Small intestine (tissue), 16 donors: ENCODE measurements at places on chromosomes 3 and 15. TPM values are rescaled to one million over a fixed set of nuclear protein-coding genes. Genes with fewer than 3 reads are reported as not detected.
A peak's percentile ranks its signal among the peaks of the same experiment; 100 is the strongest.

Gene DIS3L
- 10.5 TPM for polyA plus RNA-seq

DNA sequence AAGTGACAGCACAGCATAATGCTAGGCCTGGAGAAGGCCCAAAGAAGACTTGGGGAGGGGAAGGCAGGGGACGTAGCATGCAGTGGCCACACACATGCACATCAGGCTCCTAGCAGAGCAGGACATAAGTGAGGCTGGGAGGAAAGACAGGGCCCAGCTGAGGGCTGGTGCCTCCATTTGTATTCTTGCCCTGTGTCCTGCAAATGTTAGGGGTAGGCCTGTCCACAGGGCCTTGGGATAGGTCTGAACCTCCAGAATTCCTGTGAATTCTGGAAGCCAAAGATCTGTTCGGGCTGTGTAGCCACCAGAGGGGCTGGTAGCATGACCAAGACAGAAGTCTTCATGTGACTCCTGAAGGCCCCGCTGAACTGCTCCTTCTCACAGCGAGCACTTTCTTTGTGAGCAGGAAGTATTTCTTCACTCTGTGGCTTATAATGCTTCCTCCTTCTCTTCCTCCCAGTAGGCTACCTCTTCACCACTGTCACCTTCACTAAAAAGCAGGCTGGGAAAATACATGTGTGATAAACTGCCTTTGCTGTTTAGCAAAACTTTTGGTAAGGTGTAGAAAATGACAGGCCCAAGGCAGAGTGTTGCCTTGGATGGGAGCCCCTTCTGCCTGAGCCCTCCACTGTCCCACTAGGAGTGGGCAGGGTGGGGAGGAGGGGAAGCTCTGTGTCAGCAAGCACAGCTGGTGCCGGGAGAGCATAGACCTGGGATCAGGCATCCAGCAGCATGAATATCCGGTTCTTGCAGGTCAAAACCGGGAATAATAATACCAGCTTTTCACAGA lies 8.4 kb downstream of the CERS3 start:
- DNase-seq = no peak

Gene CPLX3
- not detected for polyA plus RNA-seq

Gene CYP11A1
- polyA plus RNA-seq = 2.7 TPM

Gene DLL4
- polyA plus RNA-seq = 0.81 TPM

DNA sequence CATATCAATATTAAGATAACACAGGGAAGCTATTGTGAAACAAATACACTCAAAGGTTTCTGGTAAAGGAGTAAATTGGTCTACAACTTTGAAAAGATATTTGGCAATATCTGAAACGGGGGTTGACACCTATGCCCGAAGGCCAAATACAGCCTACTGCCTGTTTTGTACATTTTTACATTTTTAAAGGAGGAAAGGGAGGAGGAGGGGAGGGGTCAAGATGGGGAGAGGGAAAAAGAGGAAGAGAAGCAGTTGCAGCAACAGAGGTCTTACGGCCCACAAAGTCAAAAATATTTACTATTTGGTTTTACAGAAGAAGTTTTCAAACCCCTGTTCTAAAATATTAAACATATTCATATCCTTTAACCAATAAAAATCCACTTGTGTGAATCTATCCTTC lies 94.2 kb downstream of the FMN1 start:
- DNase-seq = no peak

Gene LIPC
- polyA plus RNA-seq = 1.4 TPM

DNA sequence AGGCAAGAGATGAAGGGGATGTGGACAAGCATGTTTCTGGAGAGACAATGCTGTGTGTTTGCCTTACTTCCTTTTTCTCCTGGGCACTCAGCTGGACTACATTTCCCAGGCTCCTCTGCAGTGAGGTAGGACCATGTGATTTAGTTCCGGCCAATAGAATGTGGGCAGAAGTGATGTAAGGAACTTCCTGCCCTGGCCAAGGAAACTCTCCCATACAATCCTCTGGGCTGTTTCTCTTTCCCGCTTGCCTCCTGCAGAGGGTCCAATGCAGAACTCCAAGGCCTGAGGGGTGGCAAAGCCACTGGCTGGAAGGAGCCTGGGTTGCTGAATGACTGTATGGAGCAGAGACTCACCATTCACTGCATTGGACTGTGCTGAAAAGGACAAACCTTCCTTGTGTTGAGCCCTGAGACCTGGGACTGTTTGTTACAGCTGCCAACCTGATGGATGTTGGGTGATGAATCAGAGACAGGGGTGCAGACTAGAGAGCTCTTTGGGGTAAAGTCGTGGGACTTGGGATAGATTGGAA lies 82.7 kb upstream of the SLC6A6 start:
- DNase-seq = peak; percentile 92

DNA sequence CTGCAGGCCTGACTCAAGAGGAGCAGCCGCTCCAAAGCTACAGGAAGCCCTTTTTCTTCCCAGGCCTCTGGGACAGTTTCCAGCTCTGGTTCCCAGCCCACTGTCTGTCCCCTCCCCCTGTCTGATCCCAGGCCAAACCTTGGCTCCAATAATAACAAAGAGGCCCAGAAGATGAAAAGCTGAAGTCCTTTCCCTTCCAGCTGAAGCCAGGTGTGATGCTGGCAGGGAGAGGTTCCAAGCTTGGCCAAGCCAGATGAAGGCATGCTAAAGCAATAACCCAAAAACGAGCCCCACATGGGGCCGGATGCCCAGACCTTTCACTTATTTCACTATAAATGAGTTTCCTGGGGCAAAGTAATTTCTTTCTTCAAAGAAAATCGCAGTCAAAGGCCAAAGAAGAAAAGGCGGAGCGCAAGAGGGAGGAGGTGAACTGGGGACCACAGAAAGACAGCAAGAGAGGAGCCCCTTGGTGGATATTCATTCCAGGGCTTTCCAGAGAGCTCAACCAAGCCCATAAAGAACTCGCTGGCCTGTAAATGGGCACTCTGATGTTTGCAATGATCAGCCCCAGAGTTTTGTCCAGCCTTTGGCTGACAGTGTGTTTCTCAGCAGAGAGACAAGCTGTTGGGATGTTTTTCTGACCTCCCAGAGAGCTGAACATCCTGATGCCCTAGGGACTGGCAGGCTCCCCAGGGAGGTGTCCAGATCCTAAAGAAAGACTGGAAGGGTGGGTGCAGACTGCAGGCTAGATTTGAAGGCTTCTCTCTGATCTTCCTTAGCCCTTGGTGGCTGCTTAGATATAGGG lies 157.6 kb downstream of the UACA start:
- peak; percentile 50 for DNase-seq

DNA sequence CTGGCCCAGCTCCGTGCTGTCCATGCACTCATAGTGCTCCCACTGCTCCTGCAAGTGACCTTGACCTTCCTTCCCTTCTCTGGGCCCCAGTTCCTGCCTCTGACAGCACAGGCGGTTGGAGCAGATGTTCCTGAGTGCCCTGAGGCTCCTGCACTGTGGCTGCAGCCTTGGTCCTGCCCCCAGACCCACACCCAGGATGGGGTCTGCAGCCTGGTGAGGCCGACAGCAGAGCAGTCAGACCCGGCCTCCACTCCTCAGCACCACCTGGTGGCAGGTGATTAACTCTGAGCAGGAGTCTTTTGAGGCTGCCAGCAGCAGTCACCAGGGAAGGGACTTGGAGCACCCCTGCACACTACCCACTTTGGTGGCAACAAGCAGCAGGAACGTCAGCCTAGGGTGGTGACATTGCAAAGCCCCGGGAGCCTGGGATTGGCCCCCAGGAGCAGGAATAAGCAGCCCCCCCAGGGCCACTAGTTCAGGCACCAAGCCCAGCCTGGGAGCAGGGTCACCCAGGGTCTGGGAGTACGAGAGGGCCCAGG lies 64.6 kb downstream of the CYP11A1 start:
- DNase-seq = no peak

Gene HTR3E
- polyA plus RNA-seq = 1.8 TPM

- no peak for DNase-seq
Observed at GRCh38 chr3:55899887-55900286, 412.8 kb upstream of the WNT5A start.

Gene FAM81A
- polyA plus RNA-seq = 1.1 TPM

DNA sequence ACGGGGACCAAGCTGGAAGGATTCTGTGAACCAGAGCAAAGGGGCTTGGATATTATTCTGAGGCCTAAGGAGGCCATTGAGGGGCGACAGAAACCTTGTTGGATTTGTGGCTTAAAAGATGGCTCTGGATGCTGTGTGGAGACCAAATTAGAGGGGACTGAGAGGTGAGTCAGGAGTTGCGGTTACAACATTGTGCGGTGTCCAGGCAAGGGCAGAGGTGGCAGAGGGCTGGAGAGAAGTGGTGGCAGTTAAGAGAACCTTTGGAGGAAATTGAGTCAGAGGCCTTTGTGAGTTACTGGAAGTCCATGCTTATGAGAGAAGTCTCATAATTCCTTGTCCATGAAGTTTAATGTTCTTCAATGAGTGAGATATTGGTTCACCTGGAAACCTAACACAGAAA lies 143.2 kb downstream of the FAM43A start:
- no peak for DNase-seq

Gene TUSC2
- 46.2 TPM for polyA plus RNA-seq

DNA sequence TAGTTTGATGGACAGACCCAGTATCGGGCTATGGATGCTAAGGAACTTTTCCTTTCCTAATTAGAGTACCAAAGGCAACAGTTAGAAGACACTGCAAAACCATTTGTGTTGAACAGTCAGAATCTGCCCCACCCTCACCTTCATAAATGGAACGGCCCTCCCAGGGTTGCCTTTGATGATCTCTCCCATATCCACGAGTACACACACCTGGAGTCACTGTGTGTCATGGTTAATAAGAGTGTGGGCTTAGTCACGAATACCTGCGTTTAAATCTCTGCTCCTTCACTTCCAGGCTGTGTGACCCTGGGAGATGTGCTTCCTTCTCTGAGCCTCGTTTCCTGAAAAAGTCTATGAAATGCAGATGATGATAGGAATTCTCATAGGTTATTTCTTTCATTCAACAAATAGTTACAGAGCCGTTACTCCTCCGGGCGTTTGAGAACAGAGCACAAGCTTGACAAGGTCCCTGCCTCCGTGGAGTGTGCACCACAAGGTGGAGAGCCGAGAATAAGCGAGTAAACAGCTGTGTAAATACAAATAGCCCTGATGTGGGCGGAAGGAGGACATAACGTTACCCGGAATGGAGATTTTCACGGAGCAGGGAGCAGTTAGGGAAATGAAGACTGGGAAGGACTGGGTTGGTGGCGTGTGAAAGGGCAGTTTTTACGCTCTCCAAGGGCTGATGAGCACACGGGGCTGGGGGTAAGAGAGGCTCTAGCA lies 6.7 kb downstream of the SLC51A start:
- DNase-seq = no peak

DNA sequence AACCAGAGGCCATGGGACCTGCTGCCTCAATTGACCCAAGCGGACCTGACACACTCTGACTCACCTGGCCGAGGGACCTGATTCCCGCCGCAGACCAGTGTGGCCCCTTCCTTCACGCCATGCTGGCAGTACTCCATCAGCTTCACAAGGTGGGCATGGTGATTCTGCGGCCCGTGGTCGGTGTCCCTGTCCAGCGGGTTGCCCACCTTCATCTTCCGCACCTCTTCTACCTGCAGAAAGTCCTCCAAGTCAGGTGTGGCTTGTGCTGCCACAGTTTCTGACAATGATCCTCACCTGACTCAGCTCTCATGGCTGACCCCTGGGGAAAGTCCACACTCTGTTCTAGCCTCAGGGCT lies 25.9 kb upstream of the SLC41A3 start:
- DNase-seq = no peak

- peak; percentile 74 for DNase-seq
Observed at GRCh38 chr15:63052961-63053698, 10.6 kb downstream of the TPM1 start.

DNA sequence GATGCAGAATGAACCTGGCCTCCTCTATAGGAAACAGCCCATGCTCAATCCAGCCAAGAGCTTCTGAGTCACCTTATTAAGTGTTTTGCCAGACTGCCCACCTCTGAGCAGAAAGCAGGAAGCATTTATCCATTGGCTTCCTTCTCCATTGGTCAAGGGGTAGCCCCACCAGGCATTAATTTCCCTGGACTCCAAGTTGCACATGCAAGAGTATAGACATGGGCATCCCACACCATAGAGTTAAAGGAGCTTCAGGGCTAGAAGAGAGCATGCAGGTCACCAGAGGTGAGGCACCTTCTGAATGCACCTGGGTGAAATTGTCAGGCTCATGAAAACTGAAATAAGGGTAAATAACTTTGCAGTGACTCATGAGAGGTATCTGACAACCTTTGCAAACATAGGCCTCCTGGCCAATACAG lies 230.8 kb upstream of the STAC start:
- DNase-seq = no peak

Gene NFKBIZ
- 23.7 TPM for polyA plus RNA-seq
